Spinal cord (tissue), 10 donors: ENCODE measurements at places on chromosomes 5 and 9.

DNA sequence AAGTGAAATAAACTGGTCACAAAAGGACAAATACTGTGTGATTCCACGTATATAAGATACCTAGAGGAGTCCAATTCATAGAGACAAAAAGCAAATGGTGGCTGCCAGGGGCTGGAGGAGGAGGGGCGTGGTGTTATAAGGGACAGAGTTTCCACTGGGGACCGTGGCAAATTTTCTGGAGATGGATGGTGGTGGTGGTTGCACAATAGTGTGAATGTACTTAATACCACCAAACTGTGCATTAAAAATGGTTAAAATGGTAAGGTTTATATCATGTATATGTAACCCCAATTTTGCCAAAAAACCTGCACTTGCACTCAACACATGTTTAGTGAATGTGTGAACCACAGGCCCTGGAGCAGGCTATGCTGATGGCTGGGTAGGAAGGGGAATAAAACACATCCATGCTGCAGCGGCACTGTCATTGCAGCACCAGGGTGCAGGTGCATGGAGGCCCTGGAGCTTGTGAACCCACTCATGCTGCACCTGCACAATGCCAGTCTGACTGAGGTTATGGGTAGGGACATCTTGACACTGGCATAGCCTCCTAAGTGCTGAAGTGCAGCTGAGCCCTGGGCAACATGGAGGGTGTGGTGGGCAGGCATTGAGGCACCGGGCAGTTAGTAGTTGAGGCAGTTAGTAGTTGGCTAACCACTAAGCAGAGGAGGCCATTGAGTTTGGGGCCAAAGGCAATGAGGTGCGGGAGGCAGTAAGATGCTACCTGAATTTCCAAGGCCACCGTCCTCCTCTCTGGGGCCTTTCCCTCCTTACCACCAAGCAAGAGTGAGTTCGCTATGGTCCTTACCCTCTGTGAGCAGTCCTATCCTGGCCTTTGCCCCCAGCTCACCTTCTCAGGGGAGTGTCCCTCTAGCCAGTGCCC lies 3.5 kb upstream of the PHF2 start:
- DNase-seq, result no peak

DNA sequence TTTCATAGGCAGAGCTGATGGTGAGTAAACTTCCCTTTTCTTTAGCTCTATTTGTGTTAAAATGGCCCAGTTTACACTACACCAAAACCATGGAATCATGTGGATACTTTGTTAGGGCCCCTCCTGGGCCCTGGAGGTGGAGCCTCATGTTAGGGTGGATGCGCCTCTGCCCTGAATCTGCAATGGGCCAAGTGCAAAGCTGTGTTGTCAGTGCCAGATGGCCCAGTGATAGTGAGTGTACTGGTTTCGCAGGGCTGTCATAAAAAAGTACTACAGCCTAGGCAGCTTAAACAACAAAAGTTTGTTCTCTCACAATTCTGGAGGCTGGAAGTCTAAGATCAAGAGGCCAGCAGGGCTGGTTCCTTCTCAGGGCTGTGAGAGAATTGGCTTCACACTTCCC lies 64.8 kb downstream of the HSPA4 start:
- no peak for DNase-seq

- DNase-seq, result peak; percentile 28
Measured at GRCh38 chr5:1883120-1883924, 597 bp upstream of the IRX4 start.

GRCh38 chr9:33742519-33742918 lies 52.8 kb upstream of the PRSS3 start:
- DNase-seq, result no peak

GRCh38 chr9:74379718-74380117 lies 117.4 kb upstream of the RORB start:
- DNase-seq, result peak; percentile 24

DNA sequence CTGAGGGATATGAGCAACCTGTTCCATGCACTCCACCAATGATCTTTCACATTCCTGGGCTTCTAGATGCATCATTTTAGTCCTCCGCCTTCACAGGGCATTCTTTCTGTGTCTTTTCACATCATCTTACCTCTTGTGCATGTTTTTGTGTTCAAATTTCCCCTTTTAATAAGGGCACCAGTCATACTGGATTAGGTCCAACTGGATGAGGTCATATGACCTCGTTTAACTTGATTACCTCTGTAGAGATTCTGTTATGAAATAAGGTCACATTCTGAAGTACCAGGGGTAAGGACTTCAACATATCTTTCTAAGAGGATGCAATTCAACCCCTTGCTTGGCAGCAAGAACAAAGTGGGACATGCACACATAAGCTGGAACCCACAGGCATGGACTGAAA lies 335.3 kb upstream of the TLE4 start:
- no peak for DNase-seq

- no peak for DNase-seq
Measured at GRCh38 chr9:125089331-125089730, 54.0 kb downstream of the SCAI start.

GRCh38 chr5:149833116-149833827 lies 103.2 kb downstream of the PPARGC1B start:
- DNase-seq, result no peak

GRCh38 chr5:168086104-168086610 lies 205.3 kb upstream of the WWC1 start:
- DNase-seq, result no peak

GRCh38 chr5:61401726-61402125 lies 69.7 kb downstream of the ZSWIM6 start:
- DNase-seq, result no peak

DNA sequence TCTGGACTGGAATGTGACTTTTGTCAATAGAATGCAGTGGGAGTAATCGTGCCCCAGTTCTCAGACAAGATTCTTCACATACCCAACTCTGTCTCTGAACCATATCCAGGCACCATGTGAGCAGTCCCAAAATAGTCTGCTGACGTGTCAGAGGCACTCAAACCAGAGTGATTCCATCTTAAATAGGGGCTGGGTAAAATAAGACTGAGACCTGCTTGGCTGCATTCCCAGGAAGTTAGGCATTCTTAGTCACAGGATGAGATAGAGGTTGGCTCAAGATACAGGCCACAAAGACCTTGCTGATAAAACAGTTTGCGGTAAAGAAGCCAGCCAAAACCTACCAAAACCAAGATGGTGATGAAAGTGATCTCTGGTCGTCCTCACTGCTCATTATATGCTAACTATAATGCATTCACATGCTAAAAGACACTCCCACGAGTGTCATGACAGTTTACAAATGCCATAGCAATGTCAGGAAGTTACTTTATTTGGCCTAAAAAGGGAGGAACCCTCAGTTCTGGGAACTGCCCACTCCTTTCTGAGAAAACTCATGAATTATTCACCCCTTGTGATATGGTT lies 16.9 kb upstream of the PLCXD3 start:
- DNase-seq, result no peak

- no peak for DNase-seq
Measured at GRCh38 chr9:11933926-11934325, 759.3 kb upstream of the TYRP1 start.

DNA sequence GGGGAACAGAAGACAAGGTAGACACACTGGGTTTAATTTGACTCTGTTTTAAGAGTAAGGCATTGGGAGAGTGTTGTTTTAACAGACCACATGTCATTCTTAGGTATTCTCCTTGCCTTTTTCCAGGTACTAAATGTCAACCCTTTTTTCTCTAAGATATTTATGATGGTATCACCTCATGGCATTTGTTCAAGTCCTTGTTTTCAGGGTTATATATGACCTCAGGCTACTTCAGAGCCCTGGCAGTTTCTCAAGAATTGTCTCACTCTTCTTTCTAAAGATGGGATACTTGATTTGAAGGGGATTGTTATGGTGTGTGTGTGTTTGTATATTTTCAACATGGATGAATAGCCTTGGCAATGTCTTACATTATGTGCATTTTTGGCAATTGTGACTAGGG lies 131.1 kb upstream of the ACTBL2 start:
- no peak for DNase-seq
